SW 1271 (cell line): ENCODE measurements at places on chromosomes 16 and 17.

DNA sequence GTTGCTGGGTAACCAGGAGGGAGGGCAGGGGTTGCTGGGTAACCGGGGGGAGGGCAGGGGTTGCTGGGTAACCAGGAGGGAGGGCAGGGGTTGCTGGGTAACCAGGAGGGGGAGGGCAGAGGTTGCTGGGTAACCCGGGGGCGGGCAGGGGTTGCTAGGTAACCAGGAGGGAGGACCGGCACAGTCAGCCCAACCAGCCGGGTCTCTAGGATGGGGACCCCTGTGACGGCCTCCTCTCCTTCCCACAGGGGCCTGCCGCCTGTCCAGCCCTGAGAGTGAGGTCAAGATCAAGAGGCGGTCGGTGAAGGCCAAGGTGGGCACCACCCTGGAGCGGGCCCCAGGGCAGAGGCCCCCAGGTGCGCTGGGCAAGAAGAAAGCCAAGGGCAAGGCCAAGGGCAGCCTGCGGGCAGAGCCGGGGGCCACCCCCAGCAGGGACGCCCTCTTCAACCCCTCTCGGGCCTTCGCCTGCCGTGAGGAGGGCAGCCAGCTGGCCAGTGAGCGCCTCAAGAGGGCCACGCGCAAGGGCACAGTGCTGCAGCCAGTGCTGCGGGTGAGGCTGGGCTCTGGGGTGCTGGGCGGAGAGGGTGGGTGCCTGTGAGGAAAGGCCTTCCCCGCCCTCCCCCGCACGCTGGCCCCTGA lies 54.6 kb downstream of the ACTG1 start:
- no peak for DNase-seq

DNA sequence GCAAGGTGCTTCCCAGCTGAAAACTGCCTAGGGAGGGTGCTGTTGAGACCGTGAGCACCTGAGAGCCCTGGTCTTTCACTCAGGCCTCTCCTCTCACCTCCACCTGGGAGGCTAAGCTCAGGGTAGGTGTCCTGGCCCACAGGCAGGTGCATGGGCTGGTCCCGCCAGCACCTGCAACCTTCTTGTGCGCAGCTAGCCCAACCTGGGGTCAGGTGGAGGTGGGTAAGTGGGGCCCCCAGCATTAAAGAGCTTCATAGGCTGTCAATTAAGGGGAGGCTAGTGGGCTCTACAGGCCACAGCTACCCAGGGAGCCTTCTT lies 8.7 kb downstream of the ADCY7 start:
- no peak for DNase-seq

- DNase-seq, result no peak
Measured at GRCh38 chr16:49454426-49455180, 81.0 kb downstream of the C16orf78 start.

- no peak for DNase-seq
Measured at GRCh38 chr17:4477255-4477791, 21.4 kb upstream of the SPNS2 start.

DNA sequence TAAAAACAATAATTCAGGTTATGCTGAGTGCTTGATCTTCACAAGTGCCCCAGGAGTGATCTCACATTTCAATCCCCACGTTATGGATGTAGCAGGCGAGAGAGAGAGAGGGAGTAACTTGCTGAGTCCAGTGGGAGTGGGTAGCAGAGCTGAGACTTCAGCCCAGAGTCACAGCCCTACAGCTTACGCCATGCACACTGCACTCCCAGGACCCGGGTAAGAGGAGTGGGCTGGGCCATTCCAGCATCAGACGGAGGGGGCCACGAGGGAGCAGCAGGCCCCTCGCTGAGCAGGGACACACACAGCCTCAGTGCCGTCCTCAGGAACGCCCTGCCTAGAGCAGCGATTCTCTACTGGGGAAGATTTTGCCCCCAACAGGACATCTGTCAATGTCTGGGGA lies 9.8 kb upstream of the KIF19 start:
- DNase-seq, result no peak
